ENCODE measurements at places on chromosomes 1 and 21.

DNA sequence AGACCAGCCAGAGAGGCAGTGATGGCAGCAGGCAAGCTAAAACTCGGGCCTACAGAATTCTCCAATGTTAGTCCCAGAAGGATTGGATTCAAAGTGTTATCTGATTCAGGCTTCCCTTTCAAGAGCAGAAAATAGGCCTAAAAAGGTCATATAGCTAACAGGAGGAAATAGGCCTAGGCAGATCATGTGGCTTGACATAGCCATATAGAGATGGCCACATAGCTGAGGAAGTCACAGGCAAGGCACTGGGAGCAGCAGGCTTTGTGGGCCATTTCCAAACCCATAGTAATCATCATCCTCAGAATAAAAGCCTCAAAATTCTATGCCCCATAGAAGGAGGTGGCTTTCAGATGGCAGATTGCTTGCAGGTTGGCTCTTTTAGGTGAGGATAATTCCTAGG, 29.0 kb upstream of the LMO4 start:
- DNase-seq: no peak

DNA sequence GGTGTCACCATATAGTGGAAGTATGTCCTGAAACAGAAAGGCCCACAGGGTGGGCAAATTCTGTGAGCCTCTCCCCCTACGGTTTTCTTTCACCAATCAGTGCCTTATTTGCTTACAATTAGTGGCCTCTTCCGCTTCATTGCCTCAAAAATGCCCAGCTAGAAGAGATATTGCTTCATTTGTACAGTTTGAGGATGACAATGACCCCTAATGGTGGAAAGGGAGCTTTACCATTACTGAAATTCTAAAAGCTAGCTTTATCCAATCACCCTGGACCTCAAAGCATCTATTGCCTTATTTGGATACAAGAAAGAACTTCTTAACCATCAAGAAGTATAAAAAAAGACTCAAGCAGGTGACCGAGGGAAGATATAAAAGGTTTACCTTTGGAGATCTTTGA, 49.6 kb downstream of the LRRC71 start:
- DNase-seq: no peak

DNA sequence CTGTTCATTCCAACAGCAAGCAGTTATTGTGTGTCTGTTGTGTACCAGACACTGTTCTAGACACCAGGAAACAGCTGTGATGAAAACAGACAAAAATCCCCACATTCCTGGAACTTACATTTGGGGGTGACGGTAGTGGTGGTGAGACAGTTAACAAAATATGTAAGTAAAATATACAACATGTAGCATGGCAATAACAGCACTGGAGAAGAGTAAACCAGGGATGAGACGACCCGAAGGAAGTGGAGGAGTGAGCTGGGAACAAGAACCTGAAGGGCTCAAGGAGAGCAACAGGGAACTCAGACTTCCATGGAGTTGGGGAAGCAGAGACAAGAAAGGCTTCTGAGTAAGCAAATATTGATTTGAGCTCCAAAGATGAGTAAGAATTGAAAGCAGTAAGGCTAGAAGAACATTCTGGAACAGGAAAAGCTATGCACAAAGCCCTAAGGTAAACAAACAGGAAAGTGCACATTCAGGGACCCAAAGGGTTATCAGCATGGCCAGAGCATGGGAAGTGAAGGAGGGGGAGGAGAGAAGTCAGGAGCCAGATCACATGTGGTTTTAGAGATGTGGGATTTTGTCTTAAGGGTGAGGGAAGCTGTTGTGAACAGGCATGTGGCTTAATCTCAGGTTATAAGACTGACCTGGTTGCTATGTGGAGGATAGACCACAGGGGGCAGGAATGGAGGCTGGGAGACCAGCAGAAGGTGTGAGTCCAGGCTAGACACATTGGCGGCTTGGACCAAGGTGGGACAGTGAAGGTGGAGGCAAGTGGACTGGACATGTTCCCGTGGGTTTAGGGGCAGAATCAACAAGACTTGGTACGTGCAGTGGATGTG, 7.3 kb downstream of the CSF1 start:
- no peak for DNase-seq

GRCh38 chr1:167601442-167602383, 28.3 kb upstream of the RCSD1 start:
- DNase-seq: no peak

Measured in T-helper 2 cell treated with Interferon-gamma antibody and Interleukin-4, amounts not matched to agents 5 μg/mL and 100 μg/mL, for 36 hours (primary cell).